NCI-H226 (cell line): ENCODE measurements at places on chromosomes 7 and 10.

DNA sequence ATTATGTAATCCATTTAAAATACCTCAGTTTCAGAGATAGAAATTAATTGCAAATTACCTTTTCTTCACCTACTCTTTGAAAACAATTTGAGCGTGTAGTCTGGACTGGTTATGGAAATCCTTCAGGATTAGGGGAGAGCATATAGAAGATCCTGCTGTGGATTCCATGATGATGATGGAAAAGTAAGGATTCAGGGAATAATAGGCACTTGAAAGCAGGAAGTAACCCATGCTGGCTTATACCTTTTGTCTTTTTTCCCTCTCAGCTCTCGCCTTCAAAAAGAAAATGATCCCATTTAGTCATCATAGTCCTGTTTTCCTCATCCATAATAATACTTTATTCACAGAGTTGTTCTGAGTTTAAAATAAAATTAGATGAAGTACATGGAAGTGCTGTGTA lies 4.4 kb downstream of the HBP1 start:
- DNase-seq: no peak

- DNase-seq: no peak
Measured at GRCh38 chr7:133039614-133040013, 42.3 kb downstream of the CHCHD3 start.

DNA sequence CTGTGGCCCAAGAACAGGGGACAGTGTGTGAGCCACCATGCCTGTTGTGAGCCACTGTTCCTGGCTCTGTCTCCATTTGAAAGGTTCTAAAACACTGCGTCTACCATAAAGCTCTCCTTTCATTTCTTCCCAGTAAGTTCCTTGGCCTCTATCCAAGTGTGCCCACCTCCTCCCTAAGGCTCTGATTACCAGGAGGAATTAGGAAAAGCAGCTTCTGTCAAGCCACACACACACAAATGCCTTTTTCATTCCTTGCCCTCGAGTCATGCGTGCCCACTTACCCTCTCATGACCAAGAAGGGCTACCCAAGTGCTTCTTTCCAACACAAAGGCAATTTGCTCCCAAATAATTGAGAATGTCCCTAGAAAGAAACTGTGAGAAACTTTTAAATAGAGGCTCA lies 70.8 kb upstream of the PARD3 start:
- peak; percentile 30 for DNase-seq

DNA sequence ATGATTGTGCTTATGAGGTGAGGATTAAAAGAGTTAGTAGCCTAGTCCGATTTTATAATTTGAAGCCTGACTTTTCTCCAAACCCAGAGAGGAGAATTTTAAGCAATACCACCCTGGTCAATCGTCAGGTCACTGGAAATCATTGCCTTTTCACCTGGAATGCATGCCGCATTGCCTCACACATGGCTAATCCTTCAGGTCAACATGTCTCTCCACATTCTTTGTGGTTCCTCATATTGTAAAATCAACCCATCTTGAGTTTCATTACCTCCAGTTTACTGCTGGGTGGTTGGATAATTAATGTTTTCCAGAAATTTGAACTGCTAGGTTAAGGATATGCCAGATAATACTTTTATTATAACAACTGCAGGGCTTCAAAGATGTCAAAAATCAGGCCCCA lies 55.6 kb upstream of the SEMA3E start:
- no peak for DNase-seq

DNA sequence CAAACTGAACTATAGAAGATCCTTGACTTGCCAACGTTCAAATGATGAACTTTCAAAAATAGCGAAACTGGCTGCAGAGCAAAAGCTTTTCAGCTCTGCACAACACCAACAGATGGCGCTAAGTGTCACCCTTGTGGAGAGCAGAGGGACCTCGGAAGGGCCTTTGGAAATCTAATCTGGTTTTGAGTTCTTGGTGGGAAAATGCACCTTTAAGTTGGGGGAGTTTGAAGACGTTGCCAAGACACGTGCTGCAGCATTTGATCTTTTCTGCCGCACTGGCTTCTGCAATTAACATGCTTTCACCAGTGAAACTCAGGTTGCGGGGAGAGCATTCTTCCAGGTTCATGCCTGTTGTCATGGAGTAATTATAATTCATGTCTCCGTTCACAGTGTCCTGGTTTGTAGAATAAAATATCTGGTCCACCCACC lies 26.3 kb upstream of the WDR11 start:
- DNase-seq: no peak

GRCh38 chr7:105849122-105849855 lies 27.1 kb downstream of the ATXN7L1 start:
- DNase-seq: no peak

- no peak for DNase-seq
Measured at GRCh38 chr7:81330108-81330507, 411.3 kb upstream of the SEMA3C start.

- peak; percentile 69 for DNase-seq
Measured at GRCh38 chr7:158650821-158651225, 53.8 kb downstream of the NCAPG2 start.

DNA sequence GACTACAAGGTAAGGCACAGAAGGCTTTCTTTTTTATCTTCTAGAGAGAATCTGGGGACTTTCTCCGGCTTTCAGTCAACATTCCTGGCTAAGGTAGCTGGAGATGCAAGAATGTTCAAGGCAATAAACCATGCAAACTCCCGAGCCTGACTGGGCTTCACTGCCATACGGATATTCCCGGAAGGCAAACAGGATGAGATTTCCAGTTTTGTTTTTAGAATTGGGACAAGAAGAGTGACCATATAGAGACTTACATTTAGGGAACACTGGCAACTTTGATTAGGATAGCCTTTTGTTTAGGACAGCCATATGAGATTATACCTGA lies 269 bp downstream of the CALD1 start:
- DNase-seq: no peak

GRCh38 chr7:151462306-151462779 lies 22.4 kb upstream of the CRYGN start:
- no peak for DNase-seq

- no peak for DNase-seq
Measured at GRCh38 chr10:27771231-27771630, 25.6 kb upstream of the MKX start.

GRCh38 chr10:120667276-120667675 lies 183.9 kb upstream of the WDR11 start:
- no peak for DNase-seq

DNA sequence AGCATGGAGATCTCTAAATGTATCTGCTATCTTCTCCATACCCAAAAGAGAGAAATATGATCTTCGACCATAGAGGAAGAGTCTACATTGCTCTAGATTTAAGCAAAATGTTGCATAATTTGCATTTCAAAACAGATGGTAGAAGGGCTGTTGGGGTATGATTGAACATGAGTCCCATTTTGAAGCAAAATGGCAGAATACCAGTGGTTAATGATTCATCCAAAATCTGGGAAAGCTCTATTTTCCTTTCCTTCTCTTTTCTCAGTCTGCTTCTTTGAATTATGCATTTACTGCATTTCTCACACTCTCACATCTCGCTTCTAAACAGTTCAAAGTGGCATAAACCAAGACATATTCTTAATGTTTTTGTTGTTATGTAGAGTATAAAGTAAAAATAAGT lies 178.5 kb downstream of the MACC1 start:
- no peak for DNase-seq

- DNase-seq: no peak
Measured at GRCh38 chr7:70631718-70632117, 500.2 kb upstream of the GALNT17 start.
